Spinal cord (tissue), 10 donors: ENCODE measurements at places on chromosomes 2 and 18. TPM values are rescaled to one million over a fixed set of nuclear protein-coding genes. Genes with fewer than 3 reads are reported as not detected.

DNA sequence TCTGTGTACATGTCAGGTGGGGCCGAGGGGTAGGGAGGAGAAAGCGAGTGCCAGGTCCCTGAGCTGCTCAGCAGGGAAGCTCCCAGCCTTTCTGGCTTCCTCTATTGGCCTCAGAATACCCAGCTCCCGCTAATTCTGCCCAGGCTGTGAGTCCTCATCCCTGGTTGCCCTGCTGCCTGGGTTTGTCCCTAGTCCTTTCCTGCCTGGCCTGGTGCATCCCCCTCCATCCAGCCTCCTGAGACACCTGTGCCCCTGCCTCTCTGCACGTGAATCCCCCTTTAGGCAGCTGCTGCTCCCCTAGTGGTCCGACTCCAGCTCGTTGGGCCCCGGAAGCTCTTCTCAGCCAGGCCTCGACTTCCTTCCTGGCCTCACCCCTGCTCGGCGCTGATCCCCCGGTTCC, 54.6 kb downstream of the INHBB start:
- DNase-seq, result no peak

- DNase-seq, result peak; percentile 1
These were observed 1646.8 kb upstream of the TMEFF2 start for GRCh38 chr2:193841384-193842150.

GRCh38 chr2:229057976-229058553, 213.0 kb downstream of the PID1 start:
- DNase-seq, result no peak

- DNase-seq, result no peak
These were observed 793.3 kb downstream of the PLCL1 start for GRCh38 chr2:198597648-198598047.

GRCh38 chr2:138950486-138950885, 170.3 kb upstream of the NXPH2 start:
- no peak for DNase-seq

DNA sequence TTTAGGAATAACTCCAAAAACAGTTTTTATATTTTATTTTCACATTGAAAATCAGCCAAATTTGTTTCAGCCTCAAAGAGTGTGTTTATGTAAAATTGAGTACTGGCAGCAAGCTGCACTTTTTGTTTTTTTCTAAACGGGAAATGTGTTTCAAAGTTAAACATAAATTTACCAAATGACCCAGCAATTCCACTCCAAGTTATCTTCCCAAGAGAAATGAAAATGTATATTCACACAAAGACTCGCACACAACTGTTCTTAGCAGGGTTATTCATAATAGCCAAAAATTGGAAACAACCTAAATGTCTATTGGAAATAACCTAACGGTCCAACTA, 9.3 kb downstream of the ALPK2 start:
- DNase-seq, result no peak

DNA sequence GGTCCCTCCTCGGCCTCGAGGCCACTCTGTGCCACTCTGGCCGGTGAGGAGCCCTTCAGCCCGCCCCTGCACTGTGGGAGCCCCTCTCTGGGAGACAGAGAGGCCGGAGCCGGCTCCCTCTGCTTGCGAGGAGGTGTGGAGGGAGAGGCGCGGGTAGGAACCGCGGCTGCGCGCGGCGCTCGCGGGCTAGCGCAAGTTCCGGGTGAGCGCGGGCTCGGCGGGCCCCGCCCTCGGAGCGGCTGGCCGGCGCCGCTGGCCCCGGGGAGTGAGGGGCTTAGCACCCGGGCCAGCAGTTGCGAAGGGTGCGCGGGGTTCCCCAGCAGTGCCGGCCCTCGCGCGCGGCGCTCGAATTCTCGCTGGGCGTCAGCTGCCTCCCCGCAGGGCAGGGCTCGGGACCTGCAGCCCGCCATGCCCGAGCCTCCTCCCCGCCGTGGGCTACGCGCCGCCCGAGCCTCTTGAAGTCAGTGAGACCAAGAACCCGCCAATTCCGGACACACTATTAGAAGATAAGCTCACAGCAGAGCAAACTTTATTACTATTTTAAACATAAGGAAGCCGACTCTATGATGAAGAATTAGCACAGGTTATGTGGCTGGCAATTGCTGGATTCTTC, 825.8 kb upstream of the FANCL start:
- DNase-seq, result no peak

- DNase-seq, result no peak
These were observed 83.7 kb downstream of the DSEL start for GRCh38 chr18:67432806-67433205.

GRCh38 chr2:227908266-227909054, 37.0 kb downstream of the DAW1 start:
- DNase-seq, result no peak

- DNase-seq, result no peak
These were observed 14.9 kb downstream of the B3GNT7 start for GRCh38 chr2:231410293-231411004.

Gene TNS1
- total RNA-seq, result 46.9 TPM

Gene OTOS
- total RNA-seq, result 0.55 TPM
